ENCODE measurements at places on chromosomes 4 and X.

DNA sequence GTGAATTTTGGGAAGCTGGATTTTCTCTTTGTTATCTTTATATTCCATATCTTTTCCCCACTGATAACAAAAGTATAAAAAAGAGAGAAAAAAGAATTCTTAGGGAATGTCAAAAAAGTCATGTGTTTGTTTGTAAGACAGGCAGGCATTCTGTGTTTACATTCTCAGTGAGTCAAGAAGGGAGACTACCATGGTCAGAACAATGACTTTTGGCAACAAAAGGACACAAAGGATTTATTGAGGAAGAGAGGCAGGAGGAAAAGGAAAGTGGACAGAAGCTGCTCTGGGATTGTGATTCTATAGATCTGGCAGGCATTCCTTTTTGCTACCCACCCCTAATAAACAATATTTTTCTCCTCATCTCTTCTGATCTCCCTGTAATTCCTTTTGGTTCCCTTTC lies 5.9 kb upstream of the ANK2 start:
- no peak for DNase-seq

DNA sequence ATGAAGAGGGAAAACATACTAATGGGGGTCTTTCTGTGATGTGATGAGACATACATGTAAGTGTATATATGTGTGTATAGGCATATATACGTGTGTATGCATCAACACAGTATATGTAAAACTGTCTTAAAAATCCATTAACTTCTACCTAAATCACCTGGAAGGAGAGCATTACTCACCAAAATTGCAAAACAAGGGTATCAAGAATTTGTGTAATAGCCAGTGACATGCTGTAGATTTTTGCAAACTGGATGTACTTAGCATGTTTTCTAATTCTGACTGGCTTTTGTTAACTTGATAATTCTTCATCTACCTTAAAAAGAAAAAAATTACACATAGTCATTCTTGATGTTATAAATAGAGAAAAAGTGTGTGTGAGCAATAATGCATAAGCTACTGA lies 104.7 kb downstream of the PRRG1 start:
- DNase-seq: no peak

DNA sequence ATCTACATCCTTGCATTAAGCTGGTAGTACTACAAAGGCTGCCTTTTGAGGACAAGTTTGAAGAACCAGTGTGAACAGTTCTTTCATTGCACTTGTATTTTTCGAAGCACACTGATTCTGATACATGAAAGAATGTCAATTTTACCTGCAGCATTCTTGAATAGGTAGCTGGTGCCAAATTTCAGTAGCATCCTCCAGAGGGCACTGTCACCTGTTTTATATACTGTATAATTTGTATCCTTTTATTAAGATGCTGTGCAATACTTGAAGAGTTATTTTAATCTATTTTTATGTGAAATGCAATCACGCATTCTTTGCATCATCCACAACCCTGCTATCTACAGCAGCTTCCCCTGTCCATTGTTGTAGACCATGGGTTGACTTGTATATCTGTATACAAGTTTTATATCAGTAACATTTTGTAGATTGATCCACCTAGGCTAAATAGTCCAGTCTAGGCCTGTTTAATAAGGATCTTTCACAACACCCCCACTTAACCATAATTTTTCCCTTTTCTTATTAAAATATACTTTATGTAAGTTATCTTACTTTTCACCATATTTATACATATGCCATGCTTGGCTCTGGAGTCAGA lies 325.7 kb downstream of the PCDH7 start:
- DNase-seq: no peak

GRCh38 chrX:17081968-17082367 lies 135.5 kb downstream of the REPS2 start:
- DNase-seq: no peak

GRCh38 chr4:114691865-114692264 lies 93.3 kb downstream of the UGT8 start:
- DNase-seq: no peak

DNA sequence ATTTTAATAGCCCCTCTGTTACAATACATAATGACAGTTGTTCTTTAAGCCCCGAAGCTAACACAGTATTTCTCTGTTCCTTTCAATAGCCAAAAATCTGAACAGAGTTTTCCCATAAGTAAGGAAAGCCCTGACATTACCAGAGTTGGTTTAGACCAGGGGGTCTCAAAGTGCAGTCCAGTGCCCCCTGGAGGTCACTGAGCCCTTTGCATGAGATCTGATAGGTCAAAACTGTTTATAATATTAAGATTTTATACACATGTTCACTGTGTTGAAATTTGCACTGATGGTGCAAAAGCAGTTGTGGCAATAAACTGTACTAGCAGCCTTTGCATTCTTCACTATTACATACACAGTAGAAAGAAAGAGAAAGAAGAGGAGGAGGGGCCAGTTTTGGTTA lies 177.1 kb downstream of the SPANXN3 start:
- no peak for DNase-seq

DNA sequence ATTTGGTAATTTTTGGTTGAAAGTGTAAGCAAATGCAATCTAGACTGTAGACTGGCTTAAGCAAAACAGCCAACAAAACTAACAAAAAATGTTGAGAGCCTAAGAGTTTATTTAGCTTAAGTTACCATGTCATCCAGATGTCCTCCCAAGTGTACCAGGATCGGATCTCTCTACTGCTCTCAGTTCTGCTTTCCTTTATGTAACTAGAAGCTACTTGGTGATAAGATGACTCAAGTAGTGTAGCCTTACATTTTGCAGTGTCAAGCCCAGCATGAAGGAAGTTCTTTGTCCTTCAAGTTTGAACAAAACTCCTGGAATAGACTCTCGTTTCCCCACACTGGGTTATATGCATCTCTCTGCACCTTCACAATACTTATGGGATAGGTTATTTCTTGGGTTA lies 1500.0 kb downstream of the STIM2 start:
- no peak for DNase-seq

- DNase-seq: peak; percentile 68
These were observed 1.4 kb downstream of the ANKRD17 start for GRCh38 chr4:73257234-73257633.

GRCh38 chr4:150139297-150139865 lies 61.1 kb downstream of the DCLK2 start:
- no peak for DNase-seq
